ENCODE measurements at places on chromosomes 11 and 22.

GRCh38 chr22:40451210-40451609, 80.8 kb downstream of the SGSM3 start:
- no peak for DNase-seq

DNA sequence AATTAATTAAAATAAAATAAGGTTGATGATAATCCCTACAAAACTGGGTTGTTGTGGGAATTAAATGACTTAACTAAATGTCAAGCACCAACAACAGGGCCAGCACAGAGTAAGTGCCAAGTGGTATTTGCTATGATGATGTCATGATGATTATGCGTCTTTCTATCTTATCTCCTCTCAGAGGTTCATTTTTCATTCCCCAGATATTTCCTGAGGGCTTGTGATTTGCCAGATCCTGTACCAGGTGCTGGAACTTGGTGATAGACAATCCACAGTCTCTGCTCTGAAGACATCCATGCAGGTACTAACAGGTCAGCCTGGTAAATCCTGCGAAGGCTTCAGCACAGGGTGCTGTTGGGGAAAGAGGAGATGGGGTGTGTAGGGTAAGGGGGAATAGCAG, 8.1 kb upstream of the MYH9 start:
- no peak for DNase-seq

GRCh38 chr11:89463266-89463780, 27.9 kb downstream of the NOX4 start:
- DNase-seq: no peak

DNA sequence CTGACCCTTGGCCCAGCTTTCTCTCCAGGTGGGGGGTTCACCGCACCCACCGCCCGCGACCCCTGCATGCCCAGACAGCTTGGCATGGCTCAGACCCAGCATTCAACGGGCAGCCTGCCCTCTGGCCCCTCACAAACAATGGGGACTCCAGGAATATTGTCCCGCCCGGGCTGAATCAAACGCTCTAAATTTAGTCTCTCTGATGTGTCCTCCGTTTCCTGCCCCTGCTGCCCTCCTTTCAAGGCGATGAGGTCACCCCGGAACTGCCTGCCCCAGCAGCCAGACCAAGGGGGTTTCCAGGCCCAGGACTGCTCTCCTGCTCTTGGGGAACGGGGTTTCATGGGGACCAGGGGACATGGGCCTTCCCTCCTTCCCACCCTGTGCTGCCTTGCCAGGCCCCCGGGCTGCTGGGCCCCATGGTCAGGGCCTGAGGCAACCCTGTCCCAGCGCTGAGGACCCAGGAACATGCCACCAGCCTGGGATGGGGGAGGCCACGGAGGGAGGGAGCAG, 10.1 kb upstream of the PDGFB start:
- DNase-seq: no peak

- no peak for DNase-seq
Measured at GRCh38 chr11:70779433-70780245, 381.3 kb downstream of the CTTN start.

DNA sequence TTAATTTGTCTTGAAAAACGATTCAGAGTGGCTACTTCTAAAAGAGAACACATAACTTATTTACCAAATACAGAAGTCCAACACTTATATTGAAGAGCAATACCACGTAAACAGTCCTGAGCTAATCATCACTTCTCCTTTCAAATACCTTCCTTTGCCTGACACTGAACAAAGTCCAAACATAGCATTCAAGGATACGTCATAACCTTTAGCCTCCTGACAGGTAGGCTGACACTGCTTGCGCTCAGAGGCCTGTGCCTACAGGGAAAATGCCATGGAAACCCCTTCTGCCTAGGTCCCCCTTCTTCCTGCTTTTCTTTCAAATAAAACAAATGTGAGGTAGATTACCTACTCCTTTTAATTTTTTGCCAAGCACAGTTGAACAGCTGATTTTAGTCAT, 510.0 kb downstream of the INSC start:
- no peak for DNase-seq
